ENCODE measurements at places on chromosomes 7 and 10.

- no peak for DNase-seq
These were observed 116.1 kb downstream of the CLEC2L start for GRCh38 chr7:139639563-139639962.

DNA sequence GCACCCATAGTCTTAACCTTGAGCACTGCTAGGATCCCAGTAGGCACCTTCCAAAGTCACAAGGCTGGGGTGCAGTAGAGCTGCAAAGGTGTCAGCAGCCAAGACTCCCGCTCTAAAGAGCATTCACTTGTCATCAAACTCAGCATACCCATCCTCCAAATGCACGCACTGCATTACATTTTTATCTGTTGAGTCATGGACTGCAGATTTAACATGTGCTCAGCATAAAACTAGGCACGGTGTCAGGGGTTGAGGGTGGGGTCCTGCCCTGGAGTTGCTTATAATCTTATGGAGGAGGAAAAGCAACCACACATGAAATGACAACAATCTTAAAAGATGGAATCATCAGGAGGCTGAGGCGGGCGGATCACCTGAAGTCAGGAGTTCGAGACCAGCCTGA lies 102.6 kb downstream of the PARP12 start:
- DNase-seq, result no peak

GRCh38 chr7:101536232-101536631 lies 92.9 kb downstream of the MYL10 start:
- no peak for DNase-seq

GRCh38 chr7:90710466-90710850 lies 114.3 kb downstream of the CDK14 start:
- DNase-seq, result no peak

- no peak for DNase-seq
These were observed 26.6 kb downstream of the ST8SIA6 start for GRCh38 chr10:17427666-17428350.

DNA sequence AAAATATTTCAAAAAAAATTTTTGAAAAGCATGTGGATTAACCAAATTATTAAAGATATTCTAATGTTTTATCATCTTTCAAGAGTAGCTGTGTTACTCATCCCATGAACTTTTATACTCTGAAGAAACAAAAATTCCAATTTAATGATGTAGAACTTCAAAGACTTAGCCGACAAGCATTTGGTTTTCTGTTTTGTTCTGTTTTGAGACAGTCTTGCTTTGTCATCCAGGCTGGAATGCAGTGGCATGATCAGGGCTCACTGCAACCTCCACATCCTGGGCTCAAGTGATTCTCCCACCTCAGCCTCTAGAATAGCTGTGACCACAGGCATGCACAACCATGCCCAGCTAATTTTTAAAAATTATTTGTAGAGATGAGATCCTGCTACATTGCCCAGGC lies 17.8 kb upstream of the LCOR start:
- DNase-seq, result no peak

GRCh38 chr7:30184791-30185487 lies 50.2 kb downstream of the MTURN start:
- DNase-seq, result no peak

DNA sequence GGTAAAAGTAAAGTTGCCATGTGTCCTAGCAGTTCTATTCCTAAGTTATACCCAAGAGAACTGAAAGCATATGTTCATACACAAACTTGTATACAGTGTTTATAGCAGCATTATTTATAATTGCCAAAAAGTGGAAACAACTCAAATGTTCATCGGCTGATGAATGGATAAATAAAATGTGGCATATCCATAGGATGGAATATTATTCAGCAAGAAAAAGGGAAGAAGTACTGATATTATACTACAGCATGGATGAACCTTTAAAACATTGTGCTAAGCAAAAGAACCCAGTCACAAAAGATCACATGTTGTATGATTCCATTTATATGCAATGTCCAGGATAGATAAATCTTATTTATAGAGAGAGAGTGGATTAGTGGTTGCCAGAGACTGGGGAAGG lies 68.9 kb downstream of the NRF1 start:
- no peak for DNase-seq

- DNase-seq, result no peak
These were observed 31.3 kb upstream of the MALRD1 start for GRCh38 chr10:19017116-19017890.
